ENCODE measurements at places on chromosomes 12 and 14.

- DNase-seq: no peak
Observed at GRCh38 chr14:24435192-24435810, 5.5 kb downstream of the KHNYN start.

GRCh38 chr12:2263901-2264300 is 211.1 kb downstream of the CACNA1C start:
- DNase-seq: no peak

- DNase-seq: no peak
Observed at GRCh38 chr14:90514015-90514398, 117.2 kb downstream of the CALM1 start.

DNA sequence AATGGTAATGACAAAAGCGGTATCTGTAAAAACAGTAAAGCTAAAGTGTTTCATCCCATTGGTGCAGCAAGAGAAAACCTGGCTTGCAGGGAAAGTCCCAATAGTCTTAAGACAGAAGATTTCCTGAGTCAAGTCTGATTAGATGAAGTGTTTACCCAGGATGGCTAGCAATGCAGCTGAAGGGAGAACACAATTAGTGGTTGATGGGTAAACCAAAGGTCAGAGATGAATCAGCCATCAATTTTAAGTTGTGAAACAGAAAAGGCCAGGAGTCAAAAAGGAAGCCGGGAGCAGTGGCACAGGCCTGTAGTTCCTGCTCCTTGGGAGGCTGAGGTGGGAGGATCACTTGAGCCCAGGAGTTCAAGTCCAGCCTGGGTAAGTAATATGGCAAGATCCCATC is 52.6 kb downstream of the SEC23A start:
- no peak for DNase-seq

GRCh38 chr14:71094722-71095121 is 187.5 kb downstream of the PCNX1 start:
- no peak for DNase-seq

GRCh38 chr12:103955811-103956508 is 9.7 kb upstream of the TDG start:
- no peak for DNase-seq

GRCh38 chr14:68908803-68909202 is 70.3 kb downstream of the ACTN1 start:
- no peak for DNase-seq

GRCh38 chr12:113030875-113031525 is 25.5 kb upstream of the DTX1 start:
- peak; percentile 33 for DNase-seq

GRCh38 chr14:69242311-69243224 is 17.4 kb upstream of the GALNT16 start:
- peak; percentile 68 for DNase-seq

- DNase-seq: no peak
Observed at GRCh38 chr14:68982581-68982980, 3.5 kb upstream of the ACTN1 start.

DNA sequence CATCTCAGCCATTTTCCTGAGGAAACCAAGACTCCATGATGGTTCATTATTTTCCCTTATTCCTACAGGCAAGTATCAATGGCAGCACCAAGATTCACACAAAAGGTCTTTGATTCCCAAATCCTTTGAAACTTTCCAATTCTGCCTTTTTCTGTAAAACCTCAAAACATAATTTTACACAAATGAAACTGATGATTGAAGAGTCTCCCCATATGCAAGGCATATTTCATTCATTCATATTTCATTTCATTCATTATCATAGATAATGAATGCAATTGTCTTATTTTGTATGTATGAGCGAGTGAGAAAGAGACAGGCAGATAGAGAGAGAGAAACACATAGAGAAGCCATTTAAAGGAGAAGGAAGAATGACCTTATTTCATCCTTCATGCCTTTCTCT is 172.8 kb downstream of the BTG1 start:
- no peak for DNase-seq

DNA sequence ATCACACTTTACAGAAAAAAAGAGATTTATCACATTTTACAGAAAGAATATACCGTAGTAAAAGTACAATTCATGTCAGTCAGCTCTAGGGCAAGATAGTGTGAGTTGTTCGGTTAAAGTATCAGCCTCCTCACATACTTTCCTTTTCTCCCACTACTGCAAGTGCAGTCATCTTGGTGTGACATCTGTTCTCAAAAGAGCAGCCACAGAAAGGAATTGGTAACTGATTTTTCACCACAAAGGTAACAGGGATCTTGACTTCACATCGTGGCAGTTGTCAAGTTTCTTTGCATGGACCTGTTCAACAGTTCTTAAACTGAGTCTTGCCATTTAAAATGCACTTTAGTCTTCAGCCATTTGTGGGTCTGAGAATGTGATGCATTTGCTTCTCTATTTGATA is 5.0 kb upstream of the E2F7 start:
- DNase-seq: no peak

DNA sequence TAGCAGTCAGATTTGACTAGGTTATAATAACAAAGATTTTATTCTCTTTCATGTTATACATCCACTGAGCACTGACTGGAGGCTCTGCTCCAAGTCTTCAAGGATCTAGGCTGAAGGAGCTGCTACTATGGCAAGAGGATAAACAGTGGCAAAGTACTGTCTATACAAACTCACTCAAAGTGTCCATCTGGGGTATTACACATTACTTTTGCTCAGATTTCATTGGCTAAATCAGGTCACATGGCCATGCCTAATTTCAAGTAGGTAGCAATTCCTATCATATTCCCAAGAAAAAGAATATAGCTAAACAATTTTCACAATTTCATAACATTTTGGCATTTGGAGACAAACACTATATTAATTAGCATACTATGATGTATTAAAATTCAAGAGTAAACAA is 40.9 kb downstream of the CDK17 start:
- no peak for DNase-seq
